CD4-positive, alpha-beta T cell treated with Interferon alpha-2 for 1 hour (primary cell): ENCODE measurements at places on chromosomes 2 and 18.

DNA sequence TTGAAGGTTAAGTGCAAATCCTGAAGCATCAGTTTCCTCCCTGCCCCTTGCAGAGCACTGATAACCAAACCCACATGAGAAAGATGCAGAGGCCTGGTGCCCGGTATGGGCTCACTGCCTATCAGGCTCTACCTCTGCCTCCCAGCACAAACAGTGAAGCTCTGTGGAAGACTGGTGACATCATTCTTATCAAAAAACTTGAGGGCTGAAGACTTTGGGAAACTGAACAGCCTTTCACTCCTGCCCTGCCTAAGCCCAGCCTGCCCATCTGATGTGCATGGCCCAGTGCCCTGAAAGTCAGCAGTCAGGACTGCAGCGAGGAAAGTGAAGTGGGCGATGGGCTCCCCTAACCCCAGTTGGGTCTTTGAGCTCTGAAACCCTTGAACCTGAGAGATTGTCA is 174.8 kb upstream of the ARL4C start:
- no peak for DNase-seq

DNA sequence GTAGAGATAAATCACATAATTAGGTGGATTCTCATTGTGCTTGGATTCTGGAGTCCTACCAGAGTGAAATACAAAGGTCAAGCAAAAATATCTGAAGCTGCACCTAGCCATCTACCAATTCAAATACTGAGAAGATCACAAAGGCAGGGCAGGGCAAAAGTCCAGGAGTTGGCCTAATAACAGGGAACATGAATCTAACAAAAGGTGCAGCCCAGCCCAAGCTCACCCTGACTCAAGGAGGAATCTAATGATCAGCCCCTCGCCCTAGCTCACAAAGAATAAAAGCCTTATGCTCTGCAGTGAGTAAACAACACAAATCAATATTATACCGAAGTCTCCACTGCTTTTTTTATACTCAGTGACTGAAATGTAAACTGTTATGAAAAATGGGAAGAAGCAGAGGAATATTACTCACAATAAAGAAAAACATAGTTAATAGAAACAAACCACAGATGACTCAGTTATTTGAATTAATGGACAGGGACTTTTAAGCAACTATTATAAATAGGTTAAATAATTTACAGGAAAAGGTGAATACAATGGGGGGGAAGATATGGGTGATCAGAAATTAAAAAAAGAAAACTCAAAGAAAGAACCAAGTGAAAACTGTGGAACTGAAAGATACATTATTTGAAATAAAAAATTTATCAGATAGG is 49.5 kb downstream of the ANTXR1 start:
- no peak for DNase-seq

DNA sequence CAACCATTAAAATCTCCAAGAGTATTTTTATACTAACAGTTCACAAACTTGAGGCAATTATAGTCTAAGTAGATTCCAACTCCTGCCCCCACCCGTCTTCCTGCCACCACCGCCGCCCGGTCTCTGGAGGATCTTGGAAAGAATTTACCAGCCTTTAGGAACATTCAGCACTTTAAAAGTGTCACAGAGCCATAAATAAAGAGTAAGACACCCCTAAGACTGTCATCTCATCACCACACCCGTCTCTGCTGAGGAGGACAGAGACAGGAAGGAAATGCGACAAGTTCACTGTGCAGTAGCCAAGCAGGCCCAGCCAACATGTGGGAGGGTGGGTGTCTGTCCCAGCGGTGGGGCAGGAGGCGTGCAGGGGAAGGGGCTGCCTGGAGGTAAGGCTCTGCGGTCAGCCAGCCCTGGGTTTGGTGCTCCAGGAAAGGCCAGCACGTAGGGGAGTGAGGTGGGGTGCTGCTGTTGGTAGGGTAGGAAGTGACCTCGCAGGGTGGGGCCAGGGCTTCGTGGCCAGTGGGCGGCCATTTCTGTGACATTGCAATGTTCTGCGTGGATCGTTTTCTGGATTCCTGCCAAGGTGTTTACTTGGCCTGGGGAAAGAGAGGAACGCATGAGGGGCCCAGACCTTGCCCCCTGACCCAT is 111.6 kb downstream of the FAM210A start:
- DNase-seq = peak; percentile 49

- DNase-seq = no peak
Measured at GRCh38 chr2:144012304-144012703, 507.6 kb downstream of the ZEB2 start.

- no peak for DNase-seq
Measured at GRCh38 chr2:146986161-146986560, 858.7 kb upstream of the ACVR2A start.

DNA sequence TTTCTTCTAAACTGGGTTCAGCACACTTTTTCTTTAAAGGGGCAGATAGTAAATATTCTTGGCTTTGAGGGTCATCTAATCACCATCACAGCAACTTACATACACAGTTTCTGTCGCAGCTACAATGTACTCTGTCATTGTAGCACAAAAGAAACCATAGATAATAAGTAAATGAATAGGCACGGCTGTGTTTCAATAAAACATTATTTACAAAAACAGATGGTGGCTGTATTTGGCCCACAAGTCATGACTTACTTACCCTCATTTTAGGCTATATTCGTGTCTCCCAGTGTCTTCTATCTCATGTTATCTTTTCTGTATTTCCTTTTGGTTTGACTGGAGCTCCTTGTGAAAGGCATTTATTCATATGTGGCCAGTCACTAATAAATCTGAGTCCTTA is 168.3 kb downstream of the MAP2 start:
- DNase-seq = no peak

DNA sequence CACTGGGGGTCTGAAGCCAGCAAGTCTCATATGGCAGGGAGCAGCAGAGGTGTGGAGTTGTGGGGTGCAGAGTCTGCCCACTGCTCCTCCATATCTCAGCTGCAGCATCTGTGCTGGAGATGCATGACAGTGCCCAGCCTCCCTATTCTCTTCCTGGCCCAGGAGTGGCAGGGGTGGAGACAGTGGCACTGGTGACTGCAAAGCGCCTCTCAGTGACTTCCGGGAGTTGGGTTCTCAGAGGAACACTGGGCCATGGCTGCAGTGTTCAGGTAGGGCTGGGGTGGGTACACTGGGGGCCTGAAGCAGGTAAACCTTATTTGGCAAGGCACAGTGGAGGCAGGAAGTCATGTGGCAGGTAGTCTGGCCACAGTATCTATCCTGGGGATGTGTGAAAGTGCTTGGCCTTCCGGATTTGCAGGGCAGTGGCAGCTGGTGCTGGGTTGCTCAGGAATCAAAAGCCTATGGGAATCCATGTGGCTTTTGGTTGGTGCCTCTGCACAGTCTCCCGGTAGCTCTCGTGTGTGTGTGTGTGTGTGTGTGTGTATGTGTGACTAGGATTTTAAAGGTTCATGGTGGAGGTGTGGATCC is 60.3 kb upstream of the THUMPD2 start:
- DNase-seq = no peak

- no peak for DNase-seq
Measured at GRCh38 chr2:28654663-28655320, 96.8 kb upstream of the PPP1CB start.
